ENCODE measurements at places on chromosomes 2 and 18. TPM values are rescaled to one million over a fixed set of nuclear protein-coding genes. Genes with fewer than 3 reads are reported as not detected.

Gene REG1B
- not detected for total RNA-seq

Gene PRKRA
- total RNA-seq: 56.7 TPM

Gene PCARE
- total RNA-seq: not detected

Gene FARP2
- 30.2 TPM for total RNA-seq

Measured in activated T-cell treated with anti-CD3 and anti-CD28 coated beads, Interleukin-2, amount 50 U/mL, for 72 hours (primary cell).